Stimulated activated CD8-positive, alpha-beta memory T cell treated with anti-CD3 and anti-CD28 coated beads, Interleukin-7, amount 100 ng/mL, for 24 hours (primary cell): ENCODE measurements at places on chromosomes 12 and 14.
A peak's percentile ranks its signal among the peaks of the same experiment; 100 is the strongest.

GRCh38 chr12:33423706-33424105, 15.9 kb downstream of the SYT10 start:
- no peak for DNase-seq

GRCh38 chr12:37666069-37666781, 650.3 kb upstream of the ALG10B start:
- DNase-seq = no peak

DNA sequence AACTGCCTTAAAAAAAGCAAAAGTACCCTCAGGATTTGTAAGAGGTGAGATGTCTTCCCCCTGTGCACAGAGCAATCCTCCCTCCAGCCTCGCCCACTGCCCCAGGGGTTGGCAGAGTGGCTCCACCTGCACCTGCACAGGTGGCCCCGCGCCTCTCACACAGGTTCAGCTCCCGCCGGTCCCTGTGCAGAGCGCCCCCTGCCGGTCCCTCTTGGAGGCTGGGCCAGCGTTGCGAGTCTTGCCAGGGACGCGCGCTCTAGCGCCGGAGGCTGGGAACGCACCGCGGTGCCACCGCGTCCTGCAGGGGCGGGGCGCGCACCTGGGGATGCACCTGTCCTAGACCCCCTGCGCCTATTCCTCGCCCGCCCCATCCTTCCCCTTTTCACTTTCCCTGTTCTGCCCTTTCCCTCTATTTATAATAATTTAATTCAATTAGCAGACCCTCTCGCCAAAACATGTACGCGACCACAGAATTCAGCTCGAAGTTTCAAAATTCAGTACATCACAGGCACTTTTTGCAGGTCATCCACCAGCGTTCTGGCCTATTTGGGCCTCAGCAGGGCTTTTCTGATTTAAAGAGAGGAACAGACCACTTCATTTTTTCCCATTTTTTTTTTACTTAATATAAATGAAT, 618.6 kb downstream of the AACS start:
- DNase-seq = peak; percentile 12

DNA sequence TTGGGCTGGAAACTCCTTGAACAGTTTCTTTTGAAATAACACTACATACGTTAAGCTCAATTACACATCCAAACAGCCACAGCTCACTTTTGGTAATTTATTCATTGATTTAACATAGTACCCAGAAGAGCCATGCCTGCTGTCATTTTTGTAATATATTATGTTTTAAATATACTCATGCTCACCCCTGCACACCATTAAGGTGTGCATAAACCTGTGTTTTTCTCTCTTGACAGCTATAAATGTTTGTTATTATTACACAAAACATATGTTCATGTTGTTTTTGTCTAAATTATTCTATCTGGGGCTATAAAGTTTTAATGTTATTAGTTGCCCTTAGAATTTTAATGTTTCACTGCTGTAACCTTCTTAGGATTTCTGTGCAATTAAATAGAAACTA, 296.1 kb downstream of the AKAP6 start:
- no peak for DNase-seq

- DNase-seq = no peak
These were observed 23.1 kb upstream of the COL2A1 start for GRCh38 chr12:48027183-48028002.

DNA sequence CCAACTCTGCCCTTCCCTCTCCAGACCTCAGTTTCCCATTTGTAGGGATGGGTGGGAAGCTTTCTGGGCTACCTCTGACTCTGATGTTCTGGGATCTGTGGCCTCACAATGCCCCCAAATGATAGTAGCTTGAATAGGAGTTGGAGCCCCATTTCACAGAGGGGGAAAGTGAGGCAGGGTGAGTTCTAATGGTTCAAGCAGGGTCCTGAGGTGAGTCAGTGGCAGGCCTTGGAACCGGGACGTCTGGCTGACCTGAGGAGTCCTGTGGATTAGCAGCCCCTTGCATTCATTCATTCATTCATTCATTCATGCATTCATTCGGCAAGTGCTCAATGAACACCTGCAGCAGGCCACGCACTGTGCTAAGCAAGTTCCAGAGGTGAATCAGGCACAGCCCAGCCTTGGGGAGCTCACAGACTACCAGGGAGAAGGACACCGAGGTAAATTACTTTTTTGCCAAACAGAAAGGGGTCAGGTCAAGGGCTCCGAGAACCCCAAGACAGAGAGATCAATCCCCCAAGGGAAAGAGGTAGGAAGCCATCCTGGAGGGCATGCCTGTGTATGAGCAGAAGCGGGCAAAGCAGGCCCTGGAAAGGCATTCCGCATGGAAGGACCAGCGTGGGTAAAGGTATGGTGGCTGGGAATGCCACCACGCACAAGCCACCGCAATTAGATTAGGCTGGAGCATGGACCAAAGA, 818 bp upstream of the TMEM119 start:
- DNase-seq = no peak

DNA sequence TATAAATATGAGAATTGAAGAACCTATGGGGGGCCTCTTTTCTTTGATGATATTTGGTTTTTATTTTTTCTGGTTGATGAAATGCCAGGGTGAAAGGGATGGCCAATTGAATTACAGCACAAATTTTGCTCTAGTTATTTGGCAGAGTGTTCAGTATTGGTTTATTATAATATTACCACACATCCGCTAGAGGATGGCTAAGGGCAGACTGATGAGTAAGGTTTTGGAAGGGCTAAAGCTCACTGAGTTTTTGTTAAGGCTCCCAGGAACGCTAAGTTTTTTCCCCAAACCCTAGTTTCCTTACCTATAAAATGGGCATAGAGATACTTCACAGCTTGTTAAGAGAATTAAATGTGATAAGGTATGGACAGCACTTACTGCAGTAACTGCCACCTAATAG, 34.3 kb upstream of the LRRC10 start:
- DNase-seq = no peak

GRCh38 chr14:101551729-101552595, 9.3 kb upstream of the DIO3 start:
- no peak for DNase-seq

- DNase-seq = no peak
These were observed 166.9 kb downstream of the SLC15A5 start for GRCh38 chr12:16110596-16110995.

DNA sequence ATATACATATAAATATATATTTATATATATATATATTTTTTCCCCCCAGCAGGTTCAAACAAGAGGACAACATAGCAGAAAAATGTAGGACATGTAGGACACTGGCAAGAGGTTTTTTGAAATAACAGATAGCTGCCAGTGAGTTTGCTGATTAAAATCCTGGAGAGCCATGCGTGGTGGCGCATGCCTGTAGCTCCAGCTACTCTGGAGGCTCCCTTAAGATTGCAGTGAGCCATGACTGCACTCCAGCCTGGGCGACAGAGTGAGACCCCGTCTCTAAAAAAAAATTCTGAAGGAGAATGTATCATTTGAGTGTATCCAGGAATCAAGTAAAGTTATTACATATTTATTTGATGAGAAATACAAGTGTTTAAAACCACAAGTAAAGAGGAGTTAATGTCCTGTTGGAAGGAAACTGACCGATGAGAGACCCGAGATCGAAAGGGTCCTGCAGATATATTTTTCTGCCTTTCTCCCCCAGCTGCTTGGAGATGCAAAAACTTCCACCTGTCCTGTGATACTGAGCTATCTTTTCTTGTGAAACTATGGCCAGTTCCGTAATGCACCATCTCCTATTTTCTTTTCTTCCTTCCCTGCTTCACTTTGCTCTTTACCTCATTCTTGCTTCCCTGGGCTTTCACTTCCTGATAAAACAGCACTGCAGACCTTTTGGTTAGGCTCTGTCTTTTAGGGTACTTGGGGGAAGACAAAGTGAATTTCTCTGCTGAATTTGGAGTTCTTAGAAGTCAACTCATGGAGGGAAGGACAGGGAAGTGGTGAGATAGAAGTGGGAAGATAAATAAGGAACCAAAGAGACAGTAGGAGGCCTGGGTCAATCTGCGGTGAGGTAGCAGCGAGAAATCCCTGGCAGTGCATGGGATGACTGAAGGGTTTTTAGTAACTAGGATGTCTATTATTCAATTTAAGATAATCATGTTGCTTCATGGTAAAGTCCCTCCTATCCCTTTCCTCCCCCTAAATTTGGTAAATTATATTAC, 41.2 kb upstream of the SLC2A13 start:
- no peak for DNase-seq

- DNase-seq = no peak
These were observed 41.5 kb upstream of the CCDC60 start for GRCh38 chr12:119292893-119293630.

- no peak for DNase-seq
These were observed 336.8 kb upstream of the RGS6 start for GRCh38 chr14:71595441-71595840.

- no peak for DNase-seq
These were observed 12.8 kb upstream of the SMARCD1 start for GRCh38 chr12:50072198-50072907.

DNA sequence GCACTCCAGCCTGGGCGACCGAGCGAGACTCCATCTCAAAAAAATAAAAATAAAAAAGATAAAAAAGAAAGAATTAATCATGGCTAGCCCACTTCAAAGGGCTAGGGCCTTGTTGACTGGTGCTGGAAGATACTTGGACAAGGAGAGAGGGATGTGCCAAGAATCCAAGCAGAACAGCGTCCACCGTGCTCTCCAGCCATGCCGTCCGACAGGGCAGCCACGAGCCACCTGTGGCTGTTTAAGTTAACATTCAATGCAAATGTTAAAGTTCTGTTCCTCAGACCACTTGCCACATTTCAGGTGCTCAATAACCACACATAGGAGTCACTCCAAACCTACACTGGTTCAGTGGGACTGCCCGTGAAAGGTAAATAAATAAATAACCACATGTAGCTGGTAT, 21.4 kb downstream of the SLC6A13 start:
- no peak for DNase-seq

- no peak for DNase-seq
These were observed 28.7 kb downstream of the LMNTD1 start for GRCh38 chr12:25524366-25524765.

GRCh38 chr14:78605025-78605762, 435.0 kb downstream of the NRXN3 start:
- DNase-seq = no peak
